Effector memory CD8-positive, alpha-beta T cell (primary cell): ENCODE measurements at places on chromosomes 11 and 22.

DNA sequence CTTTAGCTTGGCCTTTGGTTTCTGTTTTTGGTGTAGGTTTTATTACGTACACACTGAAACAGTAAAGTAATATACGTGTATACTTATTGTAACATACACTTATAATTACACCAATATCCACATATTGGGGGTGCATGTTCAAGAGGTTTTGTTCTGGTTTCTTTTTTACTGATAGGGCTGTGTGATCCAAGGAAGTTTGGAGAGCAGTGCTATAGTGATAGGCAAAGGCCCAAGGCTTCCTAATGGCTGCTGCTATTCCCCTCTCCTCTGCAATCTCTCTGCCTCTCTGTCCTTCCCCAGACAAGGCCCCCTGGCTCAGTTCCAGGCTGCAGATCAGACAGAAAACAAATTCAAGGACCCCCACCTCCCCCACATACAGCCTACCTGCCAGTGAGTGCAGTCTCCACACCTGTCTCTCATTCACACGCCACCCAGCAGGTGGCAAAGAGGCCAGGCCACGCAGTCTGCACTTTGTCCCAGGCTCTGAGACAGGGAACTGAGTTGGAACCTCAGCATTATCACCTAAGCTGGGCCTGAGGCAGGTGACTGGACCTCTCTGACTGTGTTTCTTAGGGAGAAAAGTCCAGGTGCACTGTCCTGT, 15.1 kb downstream of the TMEM184B start:
- DNase-seq: no peak

DNA sequence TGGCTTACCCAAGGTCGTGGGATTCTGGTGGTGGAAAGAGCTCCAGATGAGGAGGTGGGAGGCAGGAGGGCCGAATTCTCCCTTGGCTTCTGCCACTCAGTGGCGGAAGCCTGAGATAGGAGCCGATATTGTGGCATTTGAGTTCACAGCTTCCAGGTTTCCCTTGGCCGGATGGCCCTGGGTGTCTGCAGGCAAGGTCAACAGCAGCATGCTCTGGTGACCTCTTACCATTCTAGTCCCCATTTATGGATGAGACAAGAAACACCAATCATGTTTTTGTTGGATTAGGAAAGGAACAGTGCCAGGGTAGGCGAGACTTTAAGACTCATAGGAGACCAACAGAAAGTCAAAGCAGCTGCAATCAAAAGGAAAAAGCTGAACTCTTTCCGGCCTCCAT, 89.7 kb downstream of the GRAMD1B start:
- no peak for DNase-seq

DNA sequence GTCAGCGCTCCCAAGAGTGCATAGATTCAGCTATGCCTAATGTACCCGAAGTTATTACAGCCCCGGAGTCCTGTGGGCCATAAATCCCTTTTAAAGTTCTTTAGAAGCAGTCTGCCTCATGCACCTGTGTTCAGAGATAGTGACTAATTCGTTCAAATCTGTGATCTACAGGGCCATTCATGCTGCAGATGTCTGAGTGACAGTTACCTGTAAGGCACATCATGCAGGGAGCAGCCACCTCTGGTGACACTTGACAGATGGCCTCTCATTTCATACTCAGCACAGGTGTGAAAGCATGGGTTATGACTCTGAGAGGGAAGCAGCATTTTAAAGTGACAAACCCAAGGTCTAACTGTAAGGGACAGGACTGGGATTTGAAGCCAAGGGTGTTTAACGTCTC, 2.4 kb upstream of the E2F8 start:
- DNase-seq: no peak

DNA sequence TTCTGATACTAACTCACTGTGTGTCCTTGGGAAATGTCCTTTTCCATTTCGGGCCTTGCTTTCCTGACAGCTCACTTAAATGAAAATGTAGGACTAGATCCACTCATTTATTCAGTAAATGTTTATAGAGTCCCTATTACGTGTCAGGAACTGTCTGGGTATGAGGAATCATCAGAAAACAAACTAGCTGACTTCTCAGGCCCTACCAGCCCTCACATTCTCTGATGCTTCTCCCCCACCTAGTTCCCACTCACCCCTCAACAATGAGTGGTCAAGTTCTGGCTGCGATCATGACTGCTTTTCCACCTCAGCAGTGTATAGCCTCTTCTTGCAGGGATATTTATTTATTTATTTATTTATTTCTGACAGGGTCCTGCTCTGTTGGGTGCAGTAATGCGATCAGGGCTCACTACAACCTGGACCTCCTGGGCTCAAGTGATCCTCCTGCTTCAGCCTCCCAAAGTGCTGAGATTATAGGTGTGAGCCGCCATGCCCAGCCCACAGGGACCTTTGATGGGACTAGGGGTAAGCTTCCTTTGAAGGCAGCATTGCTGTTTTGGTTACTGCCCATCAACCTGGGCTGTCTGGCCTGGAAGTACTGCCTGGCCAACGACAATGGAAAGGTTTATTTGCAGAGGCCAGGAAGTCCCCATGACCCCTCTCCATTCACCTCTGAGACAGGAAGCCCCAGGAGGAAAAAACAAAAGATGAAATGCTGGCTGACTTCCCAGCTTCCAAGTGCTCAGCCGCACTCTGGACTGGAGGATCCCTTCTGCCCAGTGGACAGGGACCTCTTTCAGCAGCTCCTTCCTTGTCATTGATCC, 33.1 kb upstream of the POLD3 start:
- no peak for DNase-seq

GRCh38 chr11:8287703-8288102, 24.0 kb upstream of the LMO1 start:
- no peak for DNase-seq

DNA sequence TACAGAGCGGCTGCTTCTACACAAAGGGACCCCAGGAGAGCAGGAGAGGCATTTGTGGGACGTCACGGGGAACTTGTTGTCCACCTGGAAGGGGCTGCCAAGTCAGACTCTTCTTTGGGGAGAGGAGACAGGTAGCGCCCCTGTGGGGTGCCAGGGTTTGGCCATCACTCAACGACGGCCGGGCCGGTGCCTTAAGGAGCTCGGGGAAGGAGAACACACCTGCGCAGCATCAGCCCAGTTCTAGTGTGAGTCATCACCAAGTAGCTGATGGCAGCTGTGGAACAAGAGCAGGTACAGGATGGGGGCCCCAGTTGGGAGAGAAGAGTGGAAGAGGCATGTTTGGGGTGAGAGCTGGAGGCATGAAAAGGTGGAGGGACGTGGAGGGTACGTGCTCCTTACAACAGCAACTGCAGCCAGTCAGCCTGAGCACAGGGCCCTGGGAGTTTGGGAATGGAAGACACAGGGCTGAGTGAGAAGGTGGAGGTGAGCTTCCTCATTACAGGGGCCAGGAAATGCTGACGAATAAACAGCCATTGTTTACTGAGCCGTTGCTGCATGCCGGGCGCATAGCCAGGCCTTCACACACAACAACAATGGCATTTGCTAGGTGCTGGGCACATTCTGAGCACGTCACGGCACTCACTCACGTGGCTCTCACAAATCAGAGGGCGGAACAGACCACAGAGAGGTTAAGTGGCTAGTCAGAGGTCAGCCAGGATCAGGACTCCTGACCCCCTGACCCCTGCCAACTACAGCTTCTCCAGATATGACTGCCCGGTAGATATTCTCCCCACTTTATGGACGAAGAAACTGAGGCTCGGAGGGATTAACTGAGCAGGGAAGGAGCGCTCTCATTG, 29.1 kb upstream of the TP53I11 start:
- DNase-seq: no peak

DNA sequence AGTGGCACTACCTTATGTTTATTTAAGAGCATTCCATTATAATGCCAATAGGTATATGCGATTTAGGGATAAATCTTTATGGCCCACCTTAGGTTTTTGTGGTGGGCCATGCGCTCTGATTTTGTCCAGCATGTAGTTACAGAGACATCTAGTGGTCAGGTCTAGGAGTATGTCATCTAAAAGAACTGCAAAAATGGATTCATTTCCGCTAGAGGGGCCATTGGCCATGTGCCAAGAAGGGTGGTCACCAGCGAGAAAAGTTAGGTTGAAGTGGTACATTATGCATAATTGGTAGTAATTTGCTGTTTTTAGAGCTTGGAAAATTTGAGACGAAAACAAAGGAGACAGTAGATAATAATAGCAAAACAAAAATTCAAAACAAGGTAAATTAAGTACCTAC, 27.7 kb downstream of the LRRC4C start:
- no peak for DNase-seq

- no peak for DNase-seq
Measured at GRCh38 chr11:45856044-45856468, 8.8 kb downstream of the CRY2 start.

- DNase-seq: no peak
Measured at GRCh38 chr11:111976119-111976766, 39.1 kb downstream of the DIXDC1 start.

DNA sequence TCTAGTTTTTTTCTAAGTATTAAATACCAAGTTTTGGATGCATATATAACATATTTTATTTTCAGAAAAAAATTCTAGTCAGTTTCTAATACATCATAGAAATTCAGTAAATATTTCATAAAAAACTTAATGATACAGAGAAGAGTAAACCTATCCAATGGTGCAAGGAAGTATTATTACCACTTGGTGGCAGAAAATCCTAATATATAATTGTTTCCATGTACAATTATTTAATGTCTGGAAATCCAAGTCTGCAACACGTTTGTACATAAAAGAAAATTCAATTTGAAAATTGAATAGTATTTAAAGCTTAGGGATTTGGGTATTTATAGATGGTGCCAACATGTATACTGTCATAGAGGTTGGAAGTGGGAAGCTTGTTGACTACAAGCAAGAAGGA, 127.0 kb downstream of the TRPC6 start:
- DNase-seq: no peak

DNA sequence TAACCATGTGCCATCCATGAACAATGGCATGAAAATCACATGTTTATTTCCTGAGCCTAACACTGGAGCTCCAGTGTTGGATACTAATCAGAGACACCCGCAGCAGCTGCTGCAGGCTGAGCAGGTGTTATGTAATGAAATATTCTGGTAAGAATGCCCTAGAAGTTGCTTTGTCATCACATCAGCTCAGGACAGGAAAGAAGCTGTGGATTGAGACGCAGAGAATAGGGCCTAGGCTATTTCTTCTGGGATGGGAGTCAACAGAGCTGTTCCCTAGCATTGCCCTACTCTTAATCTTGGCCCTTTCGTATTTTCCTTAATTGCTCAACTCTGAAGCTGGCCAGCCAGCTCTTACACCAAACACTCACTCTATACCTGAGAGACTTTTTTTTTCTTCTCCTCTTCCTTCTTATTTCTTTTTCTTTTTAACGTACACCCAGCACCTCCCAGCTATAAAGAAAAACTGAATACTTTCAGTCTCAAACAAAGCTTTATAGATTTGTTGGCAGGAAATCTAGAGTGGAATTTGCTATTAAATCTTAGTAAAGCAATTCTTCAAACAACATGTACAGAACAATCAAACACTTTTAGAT, 31.9 kb downstream of the RASSF10 start:
- no peak for DNase-seq

- no peak for DNase-seq
Measured at GRCh38 chr11:128061281-128061871, 526.0 kb downstream of the ETS1 start.

GRCh38 chr22:23233752-23234408, 53.6 kb downstream of the BCR start:
- DNase-seq: no peak

GRCh38 chr22:45455621-45456020, 42.1 kb downstream of the RIBC2 start:
- DNase-seq: no peak

DNA sequence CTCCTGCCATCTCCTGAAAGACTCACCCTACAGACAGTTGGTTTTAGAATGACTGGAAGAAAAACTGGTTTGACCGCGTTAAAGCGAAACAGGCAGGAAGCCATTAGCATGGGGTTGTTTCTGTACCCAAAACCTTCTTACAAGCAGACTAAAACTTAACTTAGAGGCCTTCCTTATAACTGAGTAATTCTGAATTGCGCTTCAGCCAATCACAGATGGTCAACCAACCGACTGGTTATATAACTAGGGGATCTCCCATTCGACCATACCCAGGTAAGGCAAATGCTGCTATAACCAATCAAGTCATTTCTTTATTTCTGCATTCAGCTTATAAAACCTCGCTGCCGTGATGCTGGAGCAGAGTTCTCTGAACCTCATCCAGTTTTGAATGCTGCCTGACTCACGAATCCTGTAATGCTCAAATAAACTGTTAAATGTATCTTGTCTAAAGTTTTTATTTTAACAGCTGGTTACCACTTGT, 87.8 kb upstream of the DRD2 start:
- DNase-seq: no peak

DNA sequence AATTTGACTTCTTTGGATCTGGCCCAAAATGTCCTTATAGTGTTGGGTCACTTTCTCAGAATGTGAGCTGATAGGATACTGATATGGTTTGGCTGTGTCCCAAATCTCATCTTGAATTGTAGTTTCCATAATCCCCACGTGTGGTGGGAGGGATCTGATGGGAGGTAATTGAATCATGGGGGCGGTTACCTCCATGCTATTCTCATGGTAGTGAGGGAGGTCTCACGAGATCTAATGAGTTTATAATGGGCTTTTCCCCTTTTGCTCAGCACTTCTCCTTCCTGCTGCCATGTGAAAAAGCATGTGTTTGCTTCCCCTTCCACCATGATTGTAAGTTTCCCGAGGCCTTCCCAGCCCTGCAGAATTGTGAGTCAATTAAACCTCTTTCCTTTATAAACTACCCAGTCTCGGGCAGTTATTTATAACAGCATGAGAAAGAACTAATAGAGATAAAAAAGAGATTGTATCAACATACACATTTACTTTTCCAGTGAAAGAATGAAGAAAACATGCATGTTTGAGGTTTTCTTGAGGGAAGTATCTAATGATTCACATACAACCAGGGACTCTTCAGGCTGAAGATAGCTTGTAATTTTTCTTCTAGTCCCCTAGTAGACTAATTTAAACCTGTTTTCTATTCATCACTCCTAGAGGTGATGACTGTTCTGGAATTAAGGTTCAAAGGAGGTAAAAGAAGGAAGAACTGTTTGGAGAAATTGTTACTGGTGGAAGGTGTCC, 17.3 kb upstream of the CSTF3 start:
- DNase-seq: no peak

DNA sequence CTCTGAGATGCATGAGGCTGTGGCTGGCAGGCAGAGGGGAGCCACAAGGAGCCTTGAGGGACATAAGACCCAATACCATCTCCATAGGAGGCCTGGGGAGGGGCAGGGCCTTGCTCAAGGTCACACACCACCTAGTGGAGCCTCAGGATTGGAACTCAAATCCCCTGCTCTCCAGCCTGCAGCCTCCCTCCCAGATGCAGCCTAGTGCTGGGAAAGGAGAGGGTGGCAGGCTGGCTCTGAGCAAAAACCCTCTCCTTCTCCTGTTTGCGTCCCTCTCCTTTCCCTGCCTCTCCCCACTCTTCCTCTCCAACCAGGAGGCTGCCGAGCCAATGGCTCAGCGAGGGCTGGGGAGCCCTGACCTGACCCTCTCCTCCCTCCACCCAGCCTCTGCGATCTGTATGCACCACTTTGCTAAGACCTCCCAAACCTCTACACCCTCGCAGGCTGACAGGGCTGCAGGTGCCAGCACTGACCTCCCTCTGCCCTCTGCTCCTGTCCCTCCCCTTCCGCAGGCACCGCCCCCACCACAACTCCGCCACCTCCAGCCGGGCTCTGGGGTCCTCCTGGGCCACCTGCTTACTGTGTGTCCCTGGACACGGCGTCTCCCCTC, 14.7 kb downstream of the IGLL1 start:
- no peak for DNase-seq

- DNase-seq: peak; percentile 50
Measured at GRCh38 chr22:26364066-26365015, 64.7 kb upstream of the ASPHD2 start.
